ENCODE measurements at places on chromosomes 2 and 18.
A peak's percentile ranks its signal among the peaks of the same experiment; 100 is the strongest.

DNA sequence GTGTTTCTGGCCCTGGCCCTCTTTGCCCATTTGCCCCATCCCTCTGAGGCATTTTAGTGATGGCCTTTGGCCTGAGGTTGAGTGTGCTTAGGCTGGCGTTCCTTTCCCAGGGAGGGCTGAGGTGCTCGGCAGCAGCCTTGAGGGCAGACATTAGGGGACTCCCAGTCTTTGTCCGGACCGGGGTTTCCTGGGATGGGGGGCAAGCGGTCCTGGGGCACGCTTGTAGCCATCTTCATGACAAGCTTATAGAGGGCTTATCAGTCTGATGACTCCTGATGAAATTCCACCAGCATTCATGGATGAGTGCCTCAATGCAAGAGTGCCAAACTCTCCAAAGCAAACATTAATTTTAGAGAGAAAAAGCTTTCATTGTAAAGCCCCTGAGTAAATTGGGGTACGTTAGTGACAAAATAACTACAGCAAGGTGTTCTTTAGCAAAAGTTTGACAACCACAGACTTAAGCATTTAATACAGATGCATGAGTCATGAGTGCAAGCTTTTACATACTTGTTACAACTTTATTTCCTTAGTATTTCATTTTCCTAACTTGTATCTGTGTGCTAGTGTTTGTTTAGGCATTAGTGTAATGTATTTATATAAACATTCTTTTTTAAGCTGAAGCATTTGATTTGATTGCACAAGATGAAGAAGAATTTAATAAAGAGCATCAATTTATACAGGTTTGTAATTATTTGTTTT lies 45.6 kb downstream of the CEP192 start:
- DNase-seq, result no peak

- no peak for DNase-seq
Observed at GRCh38 chr18:8169722-8170121, 439.5 kb upstream of the RAB12 start.

GRCh38 chr2:112723995-112724394 lies 3.2 kb downstream of the NT5DC4 start:
- DNase-seq, result no peak

DNA sequence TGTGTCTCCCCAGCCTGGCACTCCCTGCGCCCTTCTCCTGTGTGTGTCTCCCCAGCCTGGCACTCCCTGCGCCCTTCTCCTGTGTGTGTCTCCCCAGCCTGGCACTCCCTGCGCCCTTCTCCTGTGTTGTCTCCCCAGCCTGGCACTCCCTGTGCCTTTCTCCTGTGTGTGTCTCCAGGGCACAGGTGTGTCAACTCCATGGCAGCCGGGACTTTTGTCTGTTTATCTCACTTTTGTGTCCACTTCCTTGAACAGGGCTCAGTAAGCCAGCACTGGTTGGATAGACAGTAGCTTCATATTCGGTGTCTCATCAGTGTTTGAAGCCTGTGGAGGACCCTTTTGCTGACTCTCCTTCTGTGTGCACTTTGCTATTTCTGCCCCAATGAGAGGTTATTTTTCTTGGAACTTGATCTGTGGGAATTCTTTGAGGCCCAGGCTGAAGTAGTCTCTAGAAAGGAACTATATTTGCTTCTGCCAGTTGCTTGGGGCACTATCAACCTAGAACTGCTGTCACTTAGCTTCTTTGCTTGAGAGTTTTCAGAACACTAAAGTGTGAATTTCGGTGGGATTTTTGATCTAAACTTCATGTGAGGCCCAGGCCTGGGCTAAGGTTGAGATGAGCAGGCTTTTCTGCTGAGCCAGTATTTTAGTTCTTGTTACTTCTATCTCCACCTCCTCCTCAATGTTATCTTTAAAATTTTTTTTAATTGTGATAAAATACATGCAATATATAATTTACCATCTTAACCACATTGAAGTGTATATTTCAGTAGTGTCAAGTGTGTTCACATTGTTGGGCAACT lies 8.3 kb upstream of the ASB1 start:
- no peak for DNase-seq

GRCh38 chr2:191114403-191114886 lies 36.3 kb downstream of the STAT4 start:
- DNase-seq, result peak; percentile 18

DNA sequence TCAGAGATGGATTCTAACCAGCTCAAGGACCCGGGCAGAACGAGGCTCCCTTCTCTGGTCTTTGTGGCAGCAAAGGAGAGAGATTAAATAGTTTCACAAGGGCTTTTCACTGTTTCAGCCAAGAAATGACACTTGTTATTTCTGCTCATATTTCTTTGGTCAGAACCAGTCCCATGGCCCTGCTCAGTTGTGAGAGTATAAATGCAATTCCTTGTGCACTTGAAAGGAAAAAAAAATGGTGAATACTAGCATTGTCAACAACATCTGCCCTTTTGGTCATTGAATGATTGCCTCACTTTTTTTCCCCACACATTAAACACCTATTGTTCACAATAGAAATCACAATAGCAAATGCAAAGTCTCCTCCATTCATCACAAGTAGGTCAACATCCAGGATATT lies 104.4 kb downstream of the RDH14 start:
- DNase-seq, result no peak

DNA sequence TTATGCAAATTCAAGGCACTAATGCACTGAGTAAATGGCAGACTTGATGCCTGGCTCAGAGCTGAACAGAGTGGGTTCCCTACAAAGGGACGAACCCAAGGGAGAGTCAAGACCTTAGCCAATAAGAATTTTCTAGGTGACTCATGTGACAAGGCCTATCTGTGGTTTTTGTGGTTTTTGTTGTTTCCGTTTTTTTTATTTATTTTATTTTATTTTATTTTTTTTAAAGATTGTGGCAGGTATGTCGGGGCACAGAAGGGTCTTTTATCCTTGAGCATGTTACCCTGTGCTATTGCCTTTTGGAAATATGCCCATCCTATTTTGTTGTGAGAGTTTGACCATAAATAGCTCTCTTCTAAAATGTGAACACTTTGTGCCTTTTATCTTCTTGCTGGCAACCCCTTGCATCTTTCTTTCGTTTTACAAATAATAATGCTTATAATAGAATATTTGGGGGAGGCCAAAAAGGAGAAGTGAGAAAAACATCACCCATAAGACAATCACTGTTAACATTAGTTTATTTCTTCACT lies 113.4 kb upstream of the AQP4 start:
- peak; percentile 12 for DNase-seq

Measured in GM18507 (cell line).